GM06990 (cell line): ENCODE measurements at places on chromosomes 7 and 10.

- DNase-seq, result no peak
These were observed 54.2 kb downstream of the SLC39A12 start for GRCh38 chr10:18005781-18006456.

- no peak for DNase-seq
These were observed 26.8 kb downstream of the PROSER2 start for GRCh38 chr10:11849911-11850310.

GRCh38 chr10:44058259-44058658, 326.6 kb downstream of the CXCL12 start:
- no peak for DNase-seq

DNA sequence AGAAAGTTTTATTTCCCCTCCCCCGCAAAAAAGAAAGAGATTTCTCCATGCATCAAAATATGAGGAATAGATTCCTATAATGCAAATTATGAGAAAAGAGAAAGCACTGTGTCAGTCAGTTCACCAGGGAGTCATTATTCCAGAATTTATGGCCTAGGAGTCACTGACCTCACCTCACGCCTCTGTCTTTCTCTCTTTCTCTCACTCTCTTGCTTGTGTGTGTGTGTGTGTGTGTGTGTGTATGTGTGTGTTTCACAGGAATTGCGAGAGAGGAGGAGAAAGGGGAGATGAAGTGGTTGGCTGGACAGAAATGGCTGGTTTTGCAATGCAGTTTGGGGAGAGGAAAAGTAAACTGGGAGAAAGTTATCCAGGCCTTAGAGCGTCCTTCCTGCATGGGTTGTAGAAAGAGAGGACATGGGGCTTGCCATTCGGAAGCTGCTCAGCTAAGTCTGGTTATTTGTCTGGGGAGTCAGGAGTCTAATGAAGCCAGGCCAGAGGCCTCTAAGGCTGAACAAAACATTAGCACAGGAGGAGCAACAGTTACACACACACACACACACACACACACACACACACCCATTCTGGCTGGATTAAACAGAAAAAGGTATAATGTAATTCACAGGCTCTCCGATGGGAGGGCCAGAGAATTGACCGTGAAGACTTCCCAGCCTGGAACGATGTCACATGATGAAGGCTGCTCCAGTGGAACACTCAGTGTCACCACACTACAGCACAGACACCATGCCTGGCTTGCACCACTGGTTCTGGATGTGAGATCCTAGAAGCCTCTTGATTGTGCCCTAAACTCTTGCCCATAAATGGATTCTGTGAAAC, 12.8 kb upstream of the FFAR4 start:
- DNase-seq, result no peak

DNA sequence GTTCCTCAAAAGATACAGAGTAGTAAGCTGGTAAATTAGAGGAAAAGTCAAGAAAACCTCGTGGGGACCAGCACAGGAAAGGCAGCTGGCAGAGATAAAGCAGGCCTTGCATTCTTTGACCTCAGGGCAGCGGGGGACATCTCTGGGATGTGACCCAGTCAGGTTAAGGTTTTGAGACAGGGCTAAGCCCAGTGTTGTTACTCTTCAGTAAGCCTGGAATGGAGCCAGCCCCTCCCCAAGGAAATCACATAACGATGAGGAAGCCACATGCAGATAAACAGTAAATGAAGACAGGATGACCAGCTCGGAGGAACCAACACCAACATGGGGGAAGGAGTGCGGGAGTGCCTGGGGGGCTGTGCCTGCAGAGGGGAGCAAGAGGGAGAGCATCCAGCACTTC, 99.6 kb downstream of the JAZF1 start:
- no peak for DNase-seq
